Activated T-cell treated with anti-CD3 and anti-CD28 coated beads, Interleukin-2, amount 50 U/mL, for 72 hours (primary cell): ENCODE measurements at places on chromosomes 5 and 9.
A peak's percentile ranks its signal among the peaks of the same experiment; 100 is the strongest.

- DNase-seq, result no peak
Measured at GRCh38 chr9:7509576-7510145, 289.9 kb downstream of the DMAC1 start.

DNA sequence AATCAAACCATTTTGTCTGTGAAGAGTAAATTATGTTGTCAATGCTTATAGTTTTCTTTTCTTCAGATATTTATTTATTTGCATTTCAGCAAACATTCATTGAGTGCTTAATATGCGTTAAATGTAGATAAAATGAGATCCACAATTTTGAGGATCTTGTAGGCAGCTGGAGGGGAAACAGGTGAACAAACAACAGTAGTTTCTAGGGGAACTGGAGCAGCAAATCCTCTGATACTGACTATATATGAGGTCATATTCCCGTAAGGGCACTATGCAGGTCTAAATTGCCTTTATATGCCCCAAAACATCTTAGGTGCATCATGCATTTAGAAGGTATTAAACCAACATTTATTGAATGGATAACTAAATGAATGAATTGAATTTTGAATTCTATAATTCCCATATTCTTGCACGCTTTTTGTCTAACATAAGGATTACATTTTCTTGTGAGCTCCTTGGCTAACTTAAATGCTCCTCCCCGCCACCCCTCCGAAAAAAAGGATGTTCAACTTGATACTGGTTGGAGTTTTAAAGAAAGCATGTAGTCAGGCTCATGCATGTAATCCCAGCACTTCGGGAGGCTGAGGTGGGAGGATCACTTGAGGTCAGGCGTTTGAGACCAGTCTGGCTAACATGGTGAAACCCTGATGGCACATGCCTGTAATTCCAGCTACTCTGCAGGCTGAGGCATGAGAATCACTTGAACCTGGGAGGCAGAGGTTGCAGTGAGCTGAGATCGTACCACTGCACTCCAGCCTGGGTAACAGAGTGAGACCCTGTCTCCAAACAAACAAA is 299.8 kb downstream of the TMEM38B start:
- DNase-seq, result no peak

DNA sequence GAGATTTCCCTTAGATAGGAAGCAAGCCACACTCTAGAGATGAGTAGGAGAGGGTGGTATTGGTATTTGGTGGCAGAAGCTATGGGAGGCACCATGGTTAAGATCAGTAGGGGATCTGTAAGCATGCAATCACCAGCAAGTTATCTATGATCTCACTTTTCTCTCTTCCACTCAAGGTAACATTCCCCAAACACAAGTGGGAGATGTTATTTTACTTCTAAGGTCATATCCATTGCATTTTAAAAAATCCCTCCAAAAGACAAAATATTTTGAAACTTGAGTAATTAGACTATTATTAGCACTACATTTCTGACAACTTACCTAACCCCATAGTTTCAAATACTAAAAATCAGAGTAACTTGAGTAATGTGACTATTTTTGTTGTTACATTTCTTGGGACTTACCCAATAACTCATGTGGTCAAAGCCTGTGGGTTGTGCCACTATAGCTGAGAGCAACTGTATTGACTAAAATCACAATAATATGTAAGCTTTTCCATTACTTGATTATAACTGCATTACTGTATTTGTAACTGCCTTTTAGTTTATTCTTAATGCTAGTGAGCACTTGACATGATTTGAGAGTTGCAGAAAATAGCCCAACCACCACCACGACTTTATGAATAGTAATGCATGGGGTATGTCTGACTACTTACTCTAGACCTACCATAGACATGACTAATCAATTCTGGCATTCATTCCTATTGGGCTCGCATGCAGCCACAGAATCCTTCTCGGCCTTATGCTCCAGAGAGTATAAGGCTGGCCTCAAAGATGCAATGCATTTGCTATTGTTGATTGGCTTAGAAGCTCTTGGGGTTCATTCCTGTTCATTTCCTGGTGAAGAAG is 264.7 kb downstream of the TRIM32 start:
- DNase-seq, result no peak

- no peak for DNase-seq
Measured at GRCh38 chr9:107547303-107547702, 57.7 kb upstream of the KLF4 start.

GRCh38 chr5:12901696-12902095 is 997.5 kb upstream of the CTNND2 start:
- no peak for DNase-seq

- no peak for DNase-seq
Measured at GRCh38 chr5:7801891-7802614, 48.9 kb downstream of the CFAP90 start.

DNA sequence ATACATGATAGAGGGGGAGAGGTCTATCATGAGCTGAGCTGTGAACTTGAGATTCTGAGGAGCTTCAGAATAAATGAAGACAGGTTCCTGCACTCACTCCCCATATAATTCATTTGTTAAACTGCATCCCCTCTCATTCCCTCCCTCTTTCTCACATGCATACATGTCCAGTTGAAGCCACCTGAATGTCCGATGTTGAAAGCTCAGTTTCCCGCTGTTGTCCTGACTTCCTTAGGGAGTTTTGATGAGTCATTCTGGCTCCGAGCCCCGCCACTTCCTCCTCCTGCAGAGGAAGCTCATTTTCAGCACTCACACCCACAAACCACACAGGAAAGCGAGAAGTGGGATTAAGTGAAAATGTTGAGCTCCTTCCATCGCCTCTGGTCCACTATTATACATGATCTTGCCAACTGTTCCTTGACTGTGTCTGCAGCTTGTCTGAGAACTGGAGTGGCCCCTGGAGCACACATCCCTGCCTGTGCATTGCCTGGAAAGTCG is 121.2 kb downstream of the CEMIP2 start:
- DNase-seq, result no peak

- no peak for DNase-seq
Measured at GRCh38 chr9:115063058-115063845, 54.7 kb downstream of the TNC start.

- no peak for DNase-seq
Measured at GRCh38 chr9:136381311-136381710, 7.8 kb upstream of the CARD9 start.

- no peak for DNase-seq
Measured at GRCh38 chr9:1495282-1496030, 445.3 kb downstream of the DMRT2 start.

DNA sequence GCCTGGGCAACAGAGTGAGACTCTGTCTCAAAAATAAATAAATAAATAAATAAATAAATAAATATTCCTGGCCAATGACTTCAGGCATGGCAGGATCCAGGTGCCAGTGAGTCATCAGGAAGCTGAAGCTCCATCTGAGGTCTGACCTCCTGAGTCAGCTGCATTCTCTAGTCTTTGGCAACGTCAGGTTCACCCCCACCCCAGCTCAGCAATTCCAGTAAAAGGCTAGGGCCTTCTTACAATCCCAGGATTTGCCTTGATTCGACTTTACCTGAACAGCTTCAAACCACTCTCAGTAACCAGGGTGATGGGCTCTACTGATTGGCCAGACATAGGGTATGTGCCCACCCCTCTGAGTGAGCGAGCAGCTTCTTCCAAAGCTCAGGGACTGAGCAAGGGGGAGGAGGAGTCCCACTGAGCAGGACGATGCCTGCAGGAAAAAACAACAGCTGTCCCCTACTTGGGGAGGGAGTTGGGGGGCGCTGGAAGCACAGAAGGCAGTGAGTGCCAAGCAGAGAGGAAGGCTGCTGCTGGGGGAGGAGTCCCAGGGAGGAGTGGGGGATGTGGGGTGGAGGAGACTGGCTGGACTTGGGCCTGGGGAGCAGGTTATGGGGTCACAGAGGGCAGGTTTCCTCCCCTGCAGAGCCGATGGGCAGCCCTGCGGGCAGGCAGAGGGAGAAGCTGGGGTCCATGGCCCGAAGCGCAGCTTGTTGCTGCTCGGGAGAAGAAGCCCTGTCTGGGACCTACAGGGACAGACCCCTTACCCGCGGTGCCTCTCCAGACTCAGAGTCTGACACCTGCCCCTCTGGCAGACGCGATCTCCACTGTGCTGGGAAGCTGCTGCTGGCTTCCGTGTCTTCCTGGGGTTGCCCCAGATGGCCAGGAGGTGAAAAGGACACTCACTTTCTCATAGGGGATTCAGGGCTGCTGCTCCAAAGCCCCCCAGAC is 25.9 kb upstream of the UNC5A start:
- no peak for DNase-seq

- DNase-seq, result peak; percentile 49
Measured at GRCh38 chr9:131676431-131676972, 63.4 kb downstream of the RAPGEF1 start.

GRCh38 chr5:140391732-140392131 is 9.9 kb upstream of the ANKHD1 start:
- no peak for DNase-seq

DNA sequence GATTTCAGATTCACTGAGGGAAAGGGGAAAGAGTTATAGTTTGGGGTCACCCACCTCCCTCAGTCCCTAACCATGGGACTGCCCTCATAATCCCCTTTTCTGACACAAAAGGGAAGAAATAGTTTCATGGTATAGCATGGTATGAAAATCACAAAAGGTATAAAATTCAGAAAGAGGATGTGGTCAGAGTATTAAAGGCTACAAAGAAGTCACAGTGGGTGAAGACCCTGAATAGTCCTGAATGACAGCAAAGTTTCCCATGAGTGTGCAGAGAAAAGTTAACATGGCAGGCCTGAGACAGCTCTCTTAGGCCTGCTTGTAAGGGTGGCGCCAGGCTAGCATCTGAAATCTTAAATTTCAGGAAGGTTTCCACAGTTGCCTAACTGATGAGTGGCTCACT is 290.6 kb upstream of the ZNF608 start:
- DNase-seq, result no peak

GRCh38 chr5:42767491-42768105 is 11.0 kb downstream of the CCDC152 start:
- DNase-seq, result no peak

DNA sequence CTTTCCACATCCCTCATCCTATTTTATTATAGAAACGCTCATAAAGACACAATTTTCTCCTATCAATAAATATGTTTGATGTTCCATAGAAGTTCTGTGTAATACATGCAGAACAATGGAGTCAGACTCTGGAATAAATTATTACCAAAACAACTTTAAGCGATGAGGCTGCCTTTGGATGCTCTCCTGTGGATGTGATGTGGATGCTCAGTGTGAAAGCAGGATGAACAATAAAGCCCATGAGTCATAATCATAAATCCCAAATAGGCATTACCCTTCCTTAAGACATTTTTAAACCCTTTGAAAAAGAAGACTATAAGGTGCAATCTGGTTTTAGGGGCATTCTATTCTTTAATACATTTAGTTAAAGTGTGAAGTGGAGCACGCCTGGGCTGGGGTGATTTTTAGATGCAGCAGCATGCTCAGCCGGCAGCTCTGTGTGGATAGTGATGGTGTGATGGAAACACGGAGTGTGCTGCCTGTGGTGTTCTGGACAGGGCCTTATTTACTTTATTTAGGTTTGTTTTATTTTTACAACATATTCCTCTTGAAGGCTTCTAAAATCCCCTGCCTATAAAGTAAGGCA is 991.4 kb downstream of the PTPRD start:
- DNase-seq, result no peak

DNA sequence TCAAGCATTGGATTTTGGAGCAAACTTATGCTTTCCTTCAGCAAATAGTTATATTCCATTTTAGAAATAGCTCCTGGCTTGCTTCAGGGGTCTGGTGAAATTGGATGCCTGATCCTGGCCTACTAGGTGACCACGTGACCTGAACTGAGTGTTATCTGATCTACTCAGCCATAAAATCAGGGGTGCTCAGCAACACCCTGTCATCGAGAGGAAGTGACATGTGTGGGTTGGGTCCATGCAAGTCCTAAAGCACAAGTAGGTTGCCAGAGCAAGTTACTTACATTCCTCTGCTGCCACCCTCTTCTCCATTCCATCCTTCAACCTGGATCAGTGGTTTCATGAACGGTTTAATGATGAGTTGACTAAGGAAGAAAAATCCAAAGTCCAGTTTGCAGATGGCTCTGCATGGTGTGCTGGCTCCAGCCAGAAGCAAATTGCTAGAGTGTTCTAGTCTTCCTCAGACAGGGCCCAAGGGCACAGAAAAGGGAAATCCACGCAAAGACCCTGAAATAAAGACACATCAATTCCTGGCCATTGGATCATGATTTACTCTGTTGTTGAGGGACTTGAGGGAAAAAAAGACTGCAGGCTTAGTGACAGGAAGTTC is 2.8 kb upstream of the FAM193B start:
- DNase-seq, result no peak

DNA sequence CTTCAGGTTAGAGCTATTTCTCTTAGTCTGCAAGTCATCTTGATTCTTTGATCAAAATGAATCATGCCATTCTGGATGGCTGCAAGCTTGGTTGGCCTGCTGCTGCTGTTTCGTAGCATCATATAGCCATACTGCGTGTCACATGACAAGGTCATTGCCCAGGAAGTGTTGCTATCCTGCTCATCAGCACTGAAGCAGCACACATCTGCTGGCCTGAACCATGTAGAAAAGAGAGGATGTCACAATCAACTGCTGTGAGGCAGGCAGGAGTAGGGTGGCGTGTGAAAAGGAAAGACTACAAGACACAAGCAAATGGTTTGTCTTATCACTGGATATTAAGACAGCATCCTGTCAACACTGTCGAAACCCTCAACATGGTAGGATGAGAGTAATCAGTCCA is 376.7 kb upstream of the RORB start:
- DNase-seq, result no peak

- no peak for DNase-seq
Measured at GRCh38 chr5:84791138-84791537, 406.5 kb upstream of the EDIL3 start.

DNA sequence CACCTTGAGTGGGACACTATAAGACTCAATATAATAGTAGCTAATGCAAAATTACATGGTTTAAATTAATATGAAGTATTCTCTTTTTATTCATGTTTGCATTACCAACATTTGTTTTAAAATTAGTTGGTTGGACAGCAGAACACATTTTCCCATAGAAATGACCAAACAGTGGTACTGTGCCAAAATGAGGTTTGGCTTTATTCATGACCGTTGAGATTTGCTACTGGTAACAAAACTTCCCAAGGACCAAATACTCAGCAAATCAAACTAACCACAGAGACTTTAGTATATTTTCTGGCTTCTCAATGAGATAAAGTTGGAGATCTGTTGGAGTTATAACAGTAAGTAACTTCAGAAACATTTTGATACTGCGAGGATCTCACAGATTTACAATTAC is 637.8 kb upstream of the MEF2C start:
- DNase-seq, result no peak

GRCh38 chr5:37771731-37772130 is 68.1 kb downstream of the GDNF start:
- no peak for DNase-seq

DNA sequence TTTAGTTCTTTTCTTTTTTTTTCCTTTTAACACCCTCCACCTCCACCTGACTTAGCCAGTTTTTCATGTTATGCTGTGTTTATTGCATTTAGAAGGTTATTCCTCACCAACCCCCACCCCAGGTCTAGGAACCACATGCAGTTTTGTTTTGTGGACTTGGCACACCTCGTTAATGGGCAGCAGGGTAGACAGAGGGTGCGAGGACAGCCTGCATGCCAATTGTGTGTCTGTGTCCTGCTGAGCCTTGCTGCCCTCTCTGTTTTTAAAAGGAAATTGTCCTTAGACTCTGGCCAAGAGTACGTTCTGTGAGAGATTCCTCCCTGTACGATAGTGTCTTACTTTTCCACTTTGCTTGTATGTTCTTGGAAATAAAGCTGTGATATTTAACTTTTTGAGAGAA is 13.9 kb downstream of the PIK3R1 start:
- DNase-seq, result no peak

- no peak for DNase-seq
Measured at GRCh38 chr5:93584596-93585040, 1.6 kb downstream of the NR2F1 start.

GRCh38 chr9:118459913-118460312 is 755.7 kb downstream of the TLR4 start:
- DNase-seq, result no peak
